CD4-positive, alpha-beta T cell treated with Interleukin-12 subunit alpha and Interleukin-12 subunit beta, for 1 hour (primary cell): ENCODE measurements at places on chromosomes 1 and 21.

DNA sequence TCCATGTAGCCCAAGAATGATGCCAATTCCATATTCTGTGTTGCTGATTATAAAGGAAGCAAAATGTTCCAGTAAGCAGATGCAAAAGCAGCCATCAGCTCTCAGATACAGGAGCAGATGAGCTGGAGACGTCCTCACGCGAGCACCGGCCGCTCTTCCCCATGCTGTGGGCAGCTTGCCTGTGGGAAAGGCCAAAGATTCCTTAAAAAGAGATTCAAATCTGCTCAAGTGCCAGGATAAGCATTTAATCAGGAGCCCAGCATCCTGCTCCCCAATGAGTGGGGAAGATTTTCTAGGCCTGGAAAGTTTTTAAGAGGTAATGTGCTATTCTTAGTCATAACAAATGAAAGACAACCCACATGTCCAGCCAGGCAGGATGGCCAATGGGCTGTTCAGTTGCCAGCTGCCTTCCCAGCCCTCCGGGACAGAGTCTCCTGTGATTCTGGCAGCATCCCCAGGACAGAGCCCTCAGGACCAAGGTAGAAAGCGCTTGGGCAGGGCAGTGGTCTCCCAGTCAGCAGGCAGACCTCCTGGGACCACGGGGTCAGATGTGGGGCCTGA lies 108.2 kb upstream of the TMPRSS2 start:
- DNase-seq, result no peak

- DNase-seq, result peak; percentile 15
These were observed 79.3 kb downstream of the HMCN1 start for GRCh38 chr1:185813401-185813979.

DNA sequence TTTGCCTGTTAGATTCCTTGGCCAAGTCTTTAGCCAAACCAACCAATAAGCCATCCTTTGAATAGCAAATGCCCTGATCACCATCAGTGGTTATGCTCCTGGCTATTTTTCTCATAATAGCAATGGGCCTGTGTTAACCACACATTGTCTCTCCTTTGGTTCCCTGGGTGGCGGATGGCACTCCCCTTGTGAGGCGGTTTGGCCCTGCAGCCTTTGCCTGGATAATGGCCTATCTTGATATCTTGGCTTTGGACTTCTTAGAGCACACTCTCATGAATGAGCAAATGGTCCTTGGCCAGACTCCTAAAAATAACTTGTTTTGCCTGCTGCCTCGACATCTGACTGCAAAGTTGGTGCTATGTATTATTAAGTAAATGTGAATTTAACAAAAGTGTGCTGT lies 22.4 kb upstream of the ZBTB18 start:
- no peak for DNase-seq

DNA sequence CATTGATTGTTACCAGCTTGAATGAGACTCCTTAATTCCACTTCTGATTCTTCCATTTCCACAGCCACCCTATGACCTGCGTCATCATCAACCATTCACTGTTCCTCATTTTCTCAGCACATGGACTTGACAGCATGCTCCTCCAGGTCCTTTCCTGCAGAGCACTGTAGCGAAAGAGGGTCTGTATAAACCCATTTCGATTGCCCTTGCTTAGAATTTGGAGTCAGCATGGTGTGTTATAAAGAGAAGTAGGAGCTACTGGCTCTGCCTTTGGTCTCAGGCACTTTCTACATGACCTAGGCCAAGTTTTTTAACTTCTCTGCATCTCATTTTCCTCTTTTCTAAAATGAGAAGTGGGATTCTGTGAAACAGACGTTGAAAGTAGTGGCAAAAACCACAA lies 133.8 kb downstream of the AK5 start:
- no peak for DNase-seq

- DNase-seq, result no peak
These were observed 8.2 kb downstream of the SPATA46 start for GRCh38 chr1:162368451-162368850.

- DNase-seq, result no peak
These were observed 585.6 kb downstream of the PLPP3 start for GRCh38 chr1:55993646-55994318.

GRCh38 chr1:38994196-38994595 lies 3.1 kb downstream of the AKIRIN1 start:
- no peak for DNase-seq

- no peak for DNase-seq
These were observed 29.1 kb upstream of the TADA1 start for GRCh38 chr1:166905136-166905535.

DNA sequence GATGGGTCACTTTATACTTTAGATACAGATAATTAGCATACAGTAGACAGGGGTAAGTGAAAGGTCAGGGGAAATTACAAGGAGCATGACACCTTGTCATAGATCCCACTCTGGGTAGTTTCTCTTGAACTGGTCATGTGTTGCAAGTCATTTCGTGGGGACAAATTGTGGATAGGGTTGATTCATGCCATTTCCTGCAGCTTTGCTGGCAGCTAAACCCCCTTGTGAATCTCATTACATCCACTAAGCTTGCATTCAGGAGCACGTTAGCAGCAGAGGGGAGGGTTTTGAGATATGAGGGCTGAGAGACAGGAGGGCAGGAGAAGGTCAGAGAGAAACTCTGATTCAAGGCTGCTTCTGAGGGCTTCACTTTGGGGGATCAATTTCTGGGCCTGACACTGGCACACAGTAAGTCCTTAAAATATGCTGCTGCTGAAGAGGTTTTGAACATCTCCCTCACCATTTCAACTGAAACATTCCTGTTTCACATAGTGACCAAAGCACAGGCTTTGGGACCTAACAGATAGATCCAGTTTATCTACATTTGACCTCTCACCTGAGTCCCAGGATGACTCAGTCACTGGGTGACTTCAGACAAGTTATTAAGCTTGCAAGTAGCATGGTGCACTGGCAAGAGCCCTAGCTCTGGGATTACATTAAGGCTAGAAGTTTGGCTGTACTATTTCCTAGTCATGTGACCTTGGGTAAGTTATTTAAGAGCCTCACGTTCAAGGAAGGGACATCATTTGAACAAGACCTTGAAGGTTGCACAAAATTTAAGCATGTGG lies 206.0 kb upstream of the USP24 start:
- DNase-seq, result no peak

GRCh38 chr1:228342627-228343190 lies 63.9 kb downstream of the TRIM11 start:
- no peak for DNase-seq

DNA sequence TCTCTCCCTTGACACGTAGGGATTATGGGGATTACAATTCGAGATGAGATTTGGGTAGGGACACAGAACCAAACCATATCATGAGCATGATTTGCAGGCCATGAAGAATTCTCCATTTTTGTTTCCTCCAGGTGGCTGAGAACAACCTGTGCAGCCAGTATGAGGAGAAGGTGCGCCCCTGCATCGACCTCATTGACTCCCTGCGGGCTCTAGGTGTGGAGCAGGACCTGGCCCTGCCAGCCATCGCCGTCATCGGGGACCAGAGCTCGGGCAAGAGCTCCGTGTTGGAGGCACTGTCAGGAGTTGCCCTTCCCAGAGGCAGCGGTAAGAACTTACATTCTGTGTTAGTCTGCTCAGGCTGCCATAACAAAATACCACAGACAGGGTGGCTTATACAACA lies 9.7 kb downstream of the MX1 start:
- DNase-seq, result no peak

DNA sequence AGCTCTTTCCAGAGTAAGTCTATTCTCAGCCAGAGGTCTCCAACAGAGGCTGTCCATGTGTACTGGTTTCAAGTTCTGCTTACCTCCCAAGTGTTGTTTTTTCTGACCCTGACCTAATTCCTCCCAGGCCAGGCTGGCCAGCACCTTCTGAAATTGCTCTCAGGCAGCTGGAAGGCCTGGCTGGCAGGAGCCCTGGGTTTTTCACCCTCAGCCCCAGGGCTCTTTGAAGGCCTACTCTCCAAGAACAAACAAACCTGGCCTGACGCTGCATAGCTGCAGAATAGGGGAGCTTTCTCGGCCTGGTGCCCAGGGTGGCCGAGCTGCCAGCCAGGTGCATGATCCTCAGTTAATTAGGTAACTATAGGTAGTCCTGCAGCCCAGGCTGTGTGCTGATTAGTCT lies 147.5 kb downstream of the CACNA1E start:
- no peak for DNase-seq

DNA sequence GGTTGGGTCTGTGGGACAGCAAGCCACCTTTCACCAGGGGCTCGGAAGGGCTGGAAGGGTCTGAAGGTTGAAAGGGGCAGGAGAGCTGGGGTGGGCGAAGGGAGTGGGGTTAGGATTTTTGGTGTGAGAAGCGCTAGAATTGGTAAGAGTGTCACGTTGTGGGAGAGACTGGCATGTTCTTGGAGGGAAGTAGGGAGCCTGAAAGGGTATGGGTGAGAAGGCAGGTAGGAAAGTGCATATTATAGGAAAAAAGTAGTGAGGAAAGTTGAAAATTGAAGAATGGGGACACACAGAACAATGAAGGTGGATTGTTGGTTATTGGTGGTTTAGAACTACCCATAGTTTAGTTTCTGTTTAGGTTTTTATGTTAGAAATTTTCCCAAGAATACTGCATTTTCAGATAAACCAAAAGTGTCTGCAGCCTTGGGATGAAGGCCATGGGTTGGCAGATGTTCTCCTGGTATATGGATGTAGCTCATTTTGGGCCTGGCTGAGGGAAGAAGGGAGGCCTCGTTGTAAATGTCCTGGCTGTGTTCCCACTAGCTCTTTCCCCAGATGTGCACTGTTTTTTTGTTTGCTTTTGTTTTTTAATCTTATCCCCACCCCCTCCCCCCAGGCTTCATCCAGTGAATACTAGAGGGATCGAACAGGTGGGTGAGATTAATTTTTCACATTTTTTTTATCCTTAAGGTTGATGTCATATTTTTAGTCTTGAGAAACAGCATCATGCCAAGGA lies 1.2 kb downstream of the LRRC42 start:
- no peak for DNase-seq

- no peak for DNase-seq
These were observed 94.9 kb downstream of the NAV1 start for GRCh38 chr1:201633811-201634210.

GRCh38 chr1:215210167-215210566 lies 127.6 kb downstream of the KCNK2 start:
- no peak for DNase-seq

DNA sequence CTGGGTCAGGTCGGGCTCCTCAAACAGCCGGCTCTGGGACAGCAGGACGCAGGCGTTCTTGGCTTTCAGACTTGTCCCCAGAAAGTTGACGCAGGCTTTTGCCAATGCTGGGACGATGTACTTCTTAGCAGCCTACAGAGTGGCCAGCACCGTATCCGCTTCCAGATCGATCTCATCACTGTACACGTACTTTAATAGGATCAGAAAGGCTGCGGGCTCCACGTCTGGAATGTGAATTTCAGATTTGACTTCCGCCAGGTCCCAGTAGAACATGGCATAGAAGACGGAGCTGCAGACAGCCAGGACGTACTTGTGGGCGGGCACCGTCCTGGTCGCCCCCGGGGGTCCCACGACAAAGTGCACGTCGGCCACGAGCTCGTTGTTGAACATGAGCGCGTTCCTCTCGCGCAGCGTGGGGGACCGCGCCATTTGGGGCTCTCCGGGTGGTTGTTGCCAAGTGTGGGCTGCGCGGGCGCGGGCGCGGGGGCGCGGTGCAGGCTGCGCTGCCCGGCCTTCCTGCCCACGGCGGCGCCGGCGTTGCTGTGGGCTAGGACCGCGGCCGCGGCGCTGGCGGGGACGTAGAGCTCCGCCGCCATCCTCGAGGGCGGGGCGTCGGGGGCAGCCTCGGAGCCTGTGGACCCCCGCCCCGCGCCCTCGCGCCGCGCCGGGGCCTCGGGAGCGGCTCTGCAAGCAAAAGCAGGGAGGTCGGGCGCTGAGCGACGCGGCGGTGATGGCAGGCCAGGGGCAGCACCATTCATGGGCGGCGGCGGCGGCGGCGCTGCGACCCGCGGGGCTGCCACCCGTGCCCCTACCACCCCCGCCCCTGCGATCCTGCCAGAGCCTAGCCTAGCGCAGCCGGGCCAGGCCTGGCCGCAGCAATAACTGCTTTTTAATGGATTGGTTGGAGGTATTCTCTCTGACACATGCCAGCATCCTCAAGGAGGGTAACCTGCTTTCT lies 10.6 kb downstream of the CNR2 start:
- no peak for DNase-seq

GRCh38 chr1:76410499-76410898 lies 336.0 kb downstream of the ST6GALNAC3 start:
- no peak for DNase-seq

- no peak for DNase-seq
These were observed 85.6 kb downstream of the VAV3 start for GRCh38 chr1:107879346-107879745.

DNA sequence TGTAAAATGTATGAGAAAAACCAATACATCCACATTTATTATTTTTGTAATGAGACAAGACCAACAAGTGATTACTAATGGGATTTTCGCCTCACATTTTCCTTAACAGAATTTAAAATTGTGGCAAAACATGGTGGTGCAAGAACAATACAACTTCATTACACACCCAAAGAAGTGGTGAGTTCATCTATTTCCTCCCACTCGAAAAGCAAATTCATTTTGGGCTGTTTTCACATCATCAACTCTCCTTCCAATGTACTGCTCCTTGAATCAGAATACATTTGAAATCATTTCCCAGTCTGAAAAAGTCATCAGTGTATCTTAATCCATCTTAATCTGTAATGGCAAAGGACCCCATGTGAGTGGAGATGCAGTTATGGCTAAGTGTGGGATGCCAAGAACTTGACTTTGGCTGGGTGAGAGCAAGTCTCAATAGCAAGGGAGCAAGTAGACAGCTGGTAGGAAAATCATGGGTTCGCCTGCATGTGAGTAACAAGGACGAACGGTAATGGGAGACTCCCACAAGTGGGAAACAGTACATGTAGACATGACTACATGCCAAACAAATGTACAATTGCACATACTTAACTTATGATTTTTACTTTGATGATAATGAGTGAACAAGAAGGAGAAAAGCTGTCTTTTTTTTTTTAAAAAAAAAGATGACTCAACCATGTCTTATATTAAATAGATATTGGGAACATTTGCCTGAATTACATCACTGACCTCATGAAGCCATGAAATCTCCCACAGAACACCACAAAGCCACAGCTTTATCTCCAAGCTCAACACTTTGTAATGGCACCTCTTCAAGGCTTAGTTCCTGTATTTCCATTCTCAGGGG lies 46.0 kb downstream of the RUNX1 start:
- DNase-seq, result no peak
